ENCODE measurements at places on chromosomes 4 and X. TPM values are rescaled to one million over a fixed set of nuclear protein-coding genes. Genes with fewer than 3 reads are reported as not detected.

GRCh38 chr4:8912089-8912455 lies 40.4 kb upstream of the HMX1 start:
- DNase-seq, result no peak

The SHROOM4 gene
- total RNA-seq, result not detected

DNA sequence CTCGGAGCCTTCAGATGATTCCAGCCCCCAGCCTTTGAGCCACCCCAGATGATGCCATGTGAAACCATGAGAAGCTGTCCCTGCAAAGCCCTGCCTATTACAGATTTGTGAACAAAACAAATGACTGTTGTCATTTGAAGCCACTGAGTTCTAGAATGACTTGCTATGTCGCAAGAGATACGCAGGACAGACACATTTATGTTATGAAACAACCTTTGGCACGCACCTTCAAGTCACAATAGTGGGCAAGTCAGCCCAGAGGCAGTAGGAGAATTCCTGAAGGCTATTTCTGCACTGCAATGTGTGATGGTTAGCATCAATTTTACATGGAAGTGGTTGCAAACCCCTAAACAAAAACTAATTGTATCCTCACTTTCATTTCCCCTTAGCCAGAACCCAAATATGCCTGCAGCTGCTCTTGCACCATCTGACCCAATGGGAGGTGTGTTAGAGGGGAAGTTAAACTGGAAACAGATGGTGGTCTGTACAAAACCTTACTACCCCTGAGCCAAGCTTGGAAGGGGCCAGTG lies 174.4 kb upstream of the ATP6AP2 start:
- DNase-seq, result no peak

DNA sequence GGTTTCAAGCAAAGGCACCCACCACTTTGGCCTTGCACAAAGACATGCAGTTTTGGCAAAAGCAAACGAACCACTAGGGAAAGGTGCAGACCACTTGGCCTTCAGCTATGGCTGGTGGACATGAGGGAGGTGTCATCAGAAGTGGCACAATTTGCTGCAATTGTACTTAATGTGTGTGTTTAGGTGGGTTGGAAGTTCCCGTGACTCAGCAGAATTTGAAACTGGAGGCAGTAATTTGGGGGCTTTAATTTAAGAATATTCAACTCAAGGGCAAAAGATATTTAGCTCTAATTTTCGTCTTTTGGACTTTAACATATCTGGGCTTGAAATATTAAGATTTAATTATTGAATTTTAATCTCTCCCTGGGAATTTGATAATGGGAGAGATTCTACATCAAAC lies 115.6 kb upstream of the NOCT start:
- DNase-seq, result no peak

DNA sequence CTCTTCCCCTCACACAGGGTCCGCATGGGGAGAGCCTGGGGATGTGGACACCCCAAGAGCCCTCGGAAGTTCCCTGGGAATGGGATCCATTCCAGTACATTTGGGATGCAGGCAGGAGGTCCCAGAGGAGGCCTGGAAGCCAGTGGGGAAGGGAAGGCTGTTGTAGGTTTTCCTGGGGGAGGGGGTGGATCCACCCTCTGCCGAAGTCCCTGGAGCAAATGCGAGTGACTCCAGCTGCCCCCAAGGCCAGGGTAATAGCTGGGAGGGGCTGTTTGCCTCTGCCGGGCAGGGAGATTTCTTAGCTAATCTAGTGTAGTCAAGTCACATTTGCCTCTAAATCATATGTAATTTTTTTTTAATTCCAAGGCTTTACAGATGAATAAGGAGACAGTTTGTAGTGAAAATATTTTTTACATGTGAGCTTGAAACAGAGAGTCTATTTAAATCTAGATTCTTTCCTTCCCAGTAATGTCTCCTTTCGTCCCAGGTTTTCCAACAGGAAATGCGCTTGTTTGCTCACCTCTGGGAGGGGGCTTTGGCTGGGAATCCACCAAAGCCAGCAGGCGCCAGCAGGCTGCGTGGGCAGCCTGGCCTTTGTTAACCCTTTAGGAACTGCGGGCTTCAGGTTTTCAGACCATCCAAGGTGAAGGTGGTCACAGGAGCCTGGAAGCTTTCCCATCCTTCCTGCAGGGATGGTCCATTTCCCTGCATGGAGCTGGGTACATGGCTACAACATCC lies 26.8 kb downstream of the SH3TC1 start:
- no peak for DNase-seq

DNA sequence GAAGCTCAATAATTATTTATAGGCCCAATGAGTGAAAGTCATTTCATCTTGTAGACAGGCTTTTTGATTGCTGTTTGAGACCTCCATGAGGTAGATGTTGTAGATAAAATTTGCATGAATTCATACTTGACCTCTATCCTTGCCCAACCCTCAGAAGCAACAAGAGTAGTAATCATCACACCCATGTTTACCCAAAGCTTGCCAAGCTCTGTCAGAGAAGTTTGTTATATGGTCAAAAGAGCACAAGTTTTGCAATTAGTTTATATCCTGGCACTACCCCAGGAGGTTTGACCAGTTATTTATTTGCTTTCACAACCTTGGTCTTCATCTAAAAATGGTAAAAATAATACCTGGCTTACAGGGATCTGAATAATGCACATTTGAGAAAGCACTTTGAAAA lies 20.7 kb downstream of the ADH7 start:
- DNase-seq, result no peak

GRCh38 chrX:13966793-13967125 lies 62.9 kb downstream of the GEMIN8 start:
- DNase-seq, result no peak

DNA sequence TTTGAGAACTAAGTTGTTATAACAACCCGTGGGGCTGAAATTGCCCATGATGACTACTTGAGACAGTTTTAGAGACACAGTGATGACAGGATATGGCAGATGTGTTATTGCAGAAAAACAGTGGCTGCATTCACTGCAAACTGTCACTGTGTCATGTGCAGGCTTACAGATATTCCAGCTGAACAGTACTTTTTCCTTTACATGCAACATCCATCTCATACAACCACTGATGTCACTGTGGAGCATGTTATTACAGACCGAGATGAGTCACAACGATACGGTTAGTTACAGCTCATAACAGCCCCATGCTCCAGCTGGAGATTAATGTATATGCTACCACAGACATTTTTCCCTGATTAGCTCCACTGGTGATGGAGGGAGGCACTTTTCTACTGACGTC lies 207.4 kb downstream of the TMA16 start:
- DNase-seq, result peak; percentile 56

The XAGE1B gene
- not detected for total RNA-seq

- no peak for DNase-seq
Observed at GRCh38 chr4:173543266-173543665, 13.2 kb upstream of the HAND2 start.

DNA sequence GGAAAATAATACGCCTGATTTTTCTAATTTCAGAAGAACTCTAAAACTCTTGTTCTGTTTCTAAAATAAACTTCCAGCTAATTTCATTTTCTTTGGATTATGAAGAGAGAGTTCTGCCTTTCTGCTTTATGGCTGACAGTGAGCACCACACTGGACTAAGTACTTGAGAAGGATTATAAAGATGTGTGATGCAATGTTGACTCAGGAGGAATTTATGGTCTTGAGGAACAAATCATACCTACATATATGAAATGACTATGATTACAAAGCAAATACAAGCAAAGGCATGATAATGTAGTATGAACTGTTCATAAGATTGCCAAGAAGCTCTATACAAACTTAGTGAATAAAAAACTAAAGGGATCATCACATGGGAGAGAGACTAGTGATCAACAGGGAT lies 13.0 kb upstream of the SLC25A5 start:
- DNase-seq, result peak; percentile 22

DNA sequence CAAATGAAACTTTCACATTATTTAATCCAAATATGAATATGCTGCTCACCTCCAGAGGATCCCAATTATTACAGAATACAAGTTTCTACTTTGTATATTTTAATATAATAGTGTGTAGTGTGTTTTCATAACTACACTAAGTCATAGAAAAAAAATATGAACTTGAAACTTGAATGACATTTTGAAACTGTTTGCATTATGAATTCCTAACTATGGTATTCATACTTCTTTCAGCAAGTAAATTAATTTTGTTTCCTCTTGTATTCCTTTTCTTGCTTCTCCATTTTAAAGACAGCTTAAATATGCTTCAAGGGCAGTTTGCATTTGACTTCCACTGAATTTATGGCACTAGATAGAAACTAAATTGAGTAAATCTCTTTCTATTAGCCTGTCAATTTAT lies 177.1 kb downstream of the BMPR1B start:
- DNase-seq, result no peak

The TCEAL3 gene
- 39.7 TPM for total RNA-seq

The PCYT1B gene
- total RNA-seq, result not detected

- DNase-seq, result no peak
Observed at GRCh38 chr4:36349938-36350549, 68.6 kb downstream of the DTHD1 start.

The NAA11 gene
- not detected for total RNA-seq

The CD38 gene
- not detected for total RNA-seq

GRCh38 chrX:8484360-8484949 lies 19.8 kb downstream of the VCX3B start:
- no peak for DNase-seq

The LAS1L gene
- 27.8 TPM for total RNA-seq

The PKD2 gene
- 42.1 TPM for total RNA-seq

GRCh38 chr4:127214016-127214415 lies 418.7 kb upstream of the INTU start:
- no peak for DNase-seq

The FMR1NB gene
- not detected for total RNA-seq

The EPGN gene
- 0.26 TPM for total RNA-seq

The FGG gene
- total RNA-seq, result not detected

- no peak for DNase-seq
Observed at GRCh38 chr4:172826346-172826745, 342.3 kb upstream of the GALNT7 start.

DNA sequence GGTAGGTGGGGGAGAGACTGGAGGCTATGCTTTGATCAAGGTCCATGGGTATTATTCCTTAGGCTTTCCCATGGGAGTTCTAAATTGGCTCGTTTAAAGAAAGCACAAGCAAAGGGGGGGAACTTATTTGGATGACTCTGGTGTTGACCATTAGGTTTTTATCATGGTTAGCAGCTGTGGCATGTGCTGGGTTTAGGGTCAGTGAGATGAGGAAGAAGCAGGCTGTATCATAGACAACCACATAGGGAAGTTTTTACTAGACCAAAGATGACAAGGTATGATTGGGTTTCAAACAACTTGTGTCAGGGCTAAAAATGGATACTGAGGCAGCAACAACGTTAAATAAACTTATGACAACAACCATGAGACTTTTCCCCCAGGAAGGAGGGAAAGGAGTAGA lies 97.7 kb downstream of the DNAAF6 start:
- no peak for DNase-seq

GRCh38 chr4:114132830-114133229 lies 153.4 kb upstream of the ARSJ start:
- DNase-seq, result peak; percentile 20

The CRMP1 gene
- total RNA-seq, result 5.7 TPM
